ENCODE measurements at places on chromosomes 7 and 10. TPM values are rescaled to one million over a fixed set of nuclear protein-coding genes. Genes with fewer than 3 reads are reported as not detected.

Gene CALCR
- total RNA-seq, result not detected

Gene SCD
- 122 TPM for total RNA-seq

Gene LZTS2
- total RNA-seq, result 74.2 TPM

Gene MSMB
- not detected for total RNA-seq

Gene CRHR2
- total RNA-seq, result not detected

Gene C7orf57
- total RNA-seq, result not detected

Measured in epithelial cell of alveolus of lung (primary cell).